ENCODE measurements at places on chromosomes 4 and X. TPM values are rescaled to one million over a fixed set of nuclear protein-coding genes. Genes with fewer than 3 reads are reported as not detected.

The GPC4 gene
- total RNA-seq, result not detected

The TEX13A gene
- not detected for total RNA-seq

The TDO2 gene
- total RNA-seq, result not detected

DNA sequence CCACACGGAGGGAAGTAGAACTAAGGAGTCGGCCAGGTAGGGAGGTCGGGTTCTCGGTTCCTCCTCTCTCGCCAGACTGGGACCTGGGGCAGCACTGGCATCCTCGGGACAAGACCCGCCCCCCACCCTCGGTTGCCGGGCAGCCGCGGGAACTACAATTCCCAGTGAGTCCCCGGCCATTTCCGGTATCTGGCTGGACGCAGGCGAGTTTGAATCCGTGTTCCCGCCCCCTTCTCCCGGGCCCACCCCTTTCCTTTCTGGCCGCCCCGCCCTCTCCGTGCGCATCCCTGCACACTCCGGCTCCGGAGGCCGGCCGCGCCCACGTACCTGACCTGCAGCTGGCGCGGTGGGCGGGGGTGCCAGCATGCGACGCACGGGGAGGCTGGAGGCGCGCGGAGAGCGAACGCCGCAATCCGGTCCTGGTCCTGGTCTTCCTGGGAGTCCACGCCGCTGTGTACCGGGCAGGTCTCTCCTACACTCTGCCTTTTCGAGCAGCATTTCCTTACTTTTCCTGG lies 10.2 kb upstream of the DLG3 start:
- DNase-seq, result peak; percentile 58

DNA sequence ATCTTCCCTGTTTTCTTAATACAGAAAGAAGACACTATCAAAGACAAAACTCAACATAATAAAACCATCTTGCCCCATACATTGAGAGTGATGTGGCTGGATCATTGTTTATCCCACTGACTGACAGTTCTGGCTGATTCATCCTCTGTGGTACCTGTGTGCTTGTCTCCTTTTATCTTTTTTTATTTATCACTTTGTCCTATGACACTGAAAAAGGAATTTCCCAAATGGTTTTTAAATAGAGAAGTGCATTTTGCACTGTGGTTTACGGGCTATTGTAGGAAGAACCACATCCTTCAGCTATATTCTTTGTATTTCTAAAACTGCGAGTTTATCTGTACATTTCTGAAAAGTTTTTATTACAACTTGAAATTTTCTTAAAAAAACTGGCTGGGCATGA lies 15.0 kb downstream of the TTC29 start:
- no peak for DNase-seq

- DNase-seq, result peak; percentile 2
Measured at GRCh38 chr4:19051831-19052230, 1030.3 kb upstream of the LCORL start.

DNA sequence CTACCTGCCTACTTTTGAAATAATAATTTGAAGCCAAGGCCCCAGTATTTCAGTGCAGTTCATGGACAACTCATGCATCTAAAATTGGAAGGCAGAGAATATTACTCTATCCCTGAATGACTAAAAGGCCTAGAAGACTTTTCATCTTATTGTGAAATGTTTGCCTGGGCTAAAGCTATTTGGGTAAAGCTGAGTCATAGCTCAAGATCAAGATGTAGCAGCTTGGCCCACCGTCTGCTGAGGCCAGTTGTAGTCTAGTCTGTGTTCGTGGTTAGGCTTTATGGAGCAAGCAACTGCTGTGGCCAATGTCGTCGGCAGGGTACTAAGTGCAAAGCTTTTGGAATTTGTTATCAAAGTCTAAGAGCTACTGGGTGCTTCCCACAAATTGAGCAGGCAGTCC lies 929.1 kb downstream of the RAB28 start:
- no peak for DNase-seq

DNA sequence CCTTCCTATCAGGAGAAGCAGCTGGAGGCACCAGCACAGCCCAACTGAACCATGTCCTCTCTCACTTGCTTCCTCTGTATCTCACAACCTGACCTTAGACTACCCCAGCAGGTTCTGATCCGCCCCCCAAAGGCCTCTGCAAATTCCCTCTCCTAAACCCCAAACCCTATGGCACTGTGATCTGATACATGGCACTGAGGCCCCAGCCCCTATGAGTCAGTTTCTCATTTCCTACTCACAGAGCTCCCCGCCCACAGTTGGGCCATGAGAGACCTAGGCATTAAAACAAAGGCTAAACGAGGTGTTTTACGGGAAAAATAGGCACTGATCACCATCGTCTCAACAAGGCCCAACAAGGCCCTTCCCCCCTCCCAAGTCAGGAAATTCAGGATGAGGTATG lies 19.1 kb downstream of the SASH3 start:
- no peak for DNase-seq

DNA sequence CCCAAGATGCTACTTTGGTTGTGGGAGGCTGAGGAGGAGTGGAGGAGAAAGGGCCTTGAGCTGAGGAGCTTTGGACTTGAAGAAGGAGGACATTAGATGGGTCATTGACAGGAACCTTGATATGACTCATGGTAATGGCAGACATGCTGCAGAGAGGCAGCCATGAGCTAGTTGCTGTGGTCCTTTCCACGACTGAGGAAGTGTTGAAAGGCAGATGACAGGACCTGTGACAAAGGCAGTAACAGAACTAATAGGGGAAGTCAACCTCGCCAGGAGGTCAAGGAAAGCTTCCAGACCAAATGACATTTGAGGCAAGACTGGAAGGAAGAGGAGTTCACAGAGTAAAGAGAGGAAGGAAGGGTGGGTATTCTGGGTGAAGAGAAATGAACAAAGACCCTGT lies 7.6 kb upstream of the XPNPEP2 start:
- no peak for DNase-seq

- no peak for DNase-seq
Measured at GRCh38 chr4:188228279-188228678, 89.0 kb downstream of the TRIML1 start.

GRCh38 chrX:109345856-109346255 lies 136.0 kb downstream of the GUCY2F start:
- peak; percentile 84 for DNase-seq

DNA sequence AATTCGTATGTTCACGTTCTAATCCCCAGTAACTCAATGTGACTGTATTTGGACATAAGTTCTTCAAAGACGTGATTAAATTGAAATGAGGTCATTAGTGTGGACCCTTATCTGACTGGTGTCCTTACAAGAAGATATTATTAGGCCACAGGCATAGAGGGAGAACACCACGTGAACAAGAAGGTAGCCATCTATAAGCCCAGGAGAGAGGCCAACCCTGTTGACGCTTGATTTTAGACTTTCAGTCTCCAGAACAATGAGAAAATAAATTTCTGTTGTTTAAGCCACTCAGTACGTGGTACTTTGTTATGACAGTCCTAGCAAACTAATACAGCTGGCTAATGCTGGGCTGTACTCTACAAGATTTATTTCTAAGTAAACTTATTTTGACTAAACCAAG lies 1.5 kb upstream of the EIF1AX start:
- no peak for DNase-seq

GRCh38 chr4:173272996-173273395 lies 61.2 kb downstream of the HMGB2 start:
- DNase-seq, result no peak

DNA sequence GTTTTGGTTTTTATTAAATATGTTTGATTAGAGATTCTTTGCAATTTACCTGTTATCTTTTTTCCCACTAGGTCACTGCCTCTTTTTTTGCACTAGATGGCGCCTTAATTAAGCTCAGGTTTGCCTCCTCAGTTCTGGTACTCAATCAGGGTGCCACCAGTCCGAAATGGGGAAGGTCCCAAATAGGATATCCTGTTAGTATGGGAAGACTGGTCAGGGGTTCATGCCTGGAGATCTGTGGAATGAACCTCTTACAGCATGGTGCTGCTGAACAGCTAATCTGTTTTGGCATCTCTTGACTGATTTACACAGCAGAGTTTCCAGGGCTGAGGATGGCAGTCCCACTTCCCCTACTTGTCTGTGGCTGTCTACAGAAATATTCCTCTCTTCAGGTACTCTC lies 24.2 kb upstream of the VSIG1 start:
- peak; percentile 55 for DNase-seq

DNA sequence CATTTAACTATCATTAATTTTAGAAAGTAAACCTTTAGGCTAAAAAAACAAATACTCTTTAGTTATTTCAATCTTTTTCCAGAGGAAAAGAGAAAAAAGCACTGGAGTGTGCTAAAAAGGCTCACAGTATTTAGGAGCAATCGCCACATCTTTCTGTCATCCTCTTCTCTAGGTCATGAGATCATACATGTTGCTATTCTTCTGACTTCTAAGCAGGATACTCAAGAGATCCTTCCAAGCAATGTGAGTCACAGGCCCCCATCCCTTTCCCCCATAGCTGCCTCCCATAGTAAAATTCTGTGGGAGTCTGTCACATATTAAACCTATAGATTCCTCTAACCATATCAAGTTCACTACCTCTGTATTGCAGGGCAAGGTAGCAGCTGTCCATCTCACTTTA lies 7.7 kb downstream of the EDNRA start:
- no peak for DNase-seq

GRCh38 chrX:148612431-148612830 lies 112.0 kb downstream of the AFF2 start:
- no peak for DNase-seq
